ENCODE measurements at places on chromosomes 2 and 18.

DNA sequence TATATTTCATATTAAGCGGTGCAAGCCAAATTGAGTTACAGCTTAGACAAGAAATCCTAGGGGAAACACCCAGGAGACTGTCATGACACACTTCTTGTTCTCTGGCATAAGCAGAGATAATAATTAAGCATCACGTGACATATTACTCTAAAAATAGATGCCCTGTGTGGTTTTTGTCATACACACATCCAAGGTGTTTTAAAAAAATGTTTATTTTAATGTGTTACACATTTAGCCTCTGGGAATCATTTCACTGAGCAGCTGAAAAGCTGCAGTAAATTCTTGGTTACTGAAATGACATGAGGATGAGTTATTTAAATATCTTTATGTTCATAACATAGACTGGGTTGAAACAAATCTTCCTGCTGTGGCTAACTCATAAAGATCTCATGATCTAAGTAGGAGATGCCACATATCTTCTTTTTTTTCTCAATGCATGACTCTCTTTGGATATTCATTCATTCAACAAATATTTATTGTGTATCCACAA, 38.0 kb upstream of the ERMN start:
- DNase-seq: no peak

DNA sequence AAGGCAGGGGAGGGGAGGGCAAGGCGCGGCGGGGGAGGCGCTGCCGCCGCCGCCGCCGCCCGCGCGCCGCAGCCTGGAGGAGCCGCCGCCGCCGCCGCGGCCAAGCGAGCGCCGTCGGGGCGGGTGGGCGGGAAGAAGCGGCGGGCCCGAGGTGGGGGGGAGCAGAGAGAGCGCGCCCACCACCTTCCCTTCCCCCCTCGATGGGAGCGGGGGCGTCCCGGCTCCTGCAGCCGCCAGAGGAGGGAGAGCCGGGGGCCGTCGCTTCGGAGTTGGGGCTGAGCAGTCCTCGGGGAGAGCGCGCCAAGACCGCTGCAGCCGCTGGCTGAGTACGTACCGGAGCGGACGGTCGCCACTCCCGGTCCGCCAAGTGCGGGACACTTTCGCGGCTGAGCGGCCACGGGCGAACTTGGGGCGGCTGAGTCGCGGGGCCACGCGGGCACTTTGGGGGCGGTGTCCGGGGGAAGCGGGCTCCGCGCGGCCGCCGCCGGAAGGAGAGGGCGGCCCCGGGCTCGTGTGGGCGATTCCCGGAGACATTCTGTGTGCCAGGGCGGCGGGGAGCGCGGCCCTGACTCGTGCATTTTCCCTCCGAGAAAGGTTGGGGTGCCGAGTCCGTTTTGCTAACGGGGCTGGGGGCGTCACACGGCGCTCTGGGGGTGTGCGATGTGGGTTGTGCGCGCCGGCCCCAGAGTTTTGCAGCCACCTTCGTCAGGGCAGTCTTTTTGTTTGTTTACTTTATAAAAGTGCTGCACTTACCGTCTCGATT, at the start of gene NAB1:
TSS of gene NAB1 (plus strand) at position 49 of the 763 bp plus-strand sequence. CDS start 10,094 bp downstream, outside the sequence.
- peak; percentile 65 for DNase-seq

- peak; percentile 55 for DNase-seq
Observed at GRCh38 chr2:232321156-232321816, 57.3 kb upstream of the ALPP start.

DNA sequence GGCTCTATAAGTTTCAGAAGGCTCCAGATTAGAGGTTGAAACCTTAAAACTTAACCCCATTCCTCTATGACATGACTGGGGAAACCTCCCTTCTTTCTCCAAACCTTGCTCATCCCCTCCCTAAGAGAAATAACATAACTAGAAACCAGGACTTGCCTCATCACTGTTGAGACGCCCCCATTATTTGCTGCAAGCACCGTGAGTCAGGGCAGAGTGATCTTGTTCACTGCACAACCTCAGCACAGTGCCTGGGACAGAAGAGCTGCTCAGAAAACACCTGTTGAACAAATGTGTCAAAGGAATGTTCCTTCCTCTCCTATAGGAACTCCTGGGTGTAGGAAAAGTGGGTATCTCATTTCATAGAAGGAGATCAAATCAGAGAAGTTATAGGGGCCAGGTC, 132.7 kb upstream of the CTAGE1 start:
- no peak for DNase-seq

DNA sequence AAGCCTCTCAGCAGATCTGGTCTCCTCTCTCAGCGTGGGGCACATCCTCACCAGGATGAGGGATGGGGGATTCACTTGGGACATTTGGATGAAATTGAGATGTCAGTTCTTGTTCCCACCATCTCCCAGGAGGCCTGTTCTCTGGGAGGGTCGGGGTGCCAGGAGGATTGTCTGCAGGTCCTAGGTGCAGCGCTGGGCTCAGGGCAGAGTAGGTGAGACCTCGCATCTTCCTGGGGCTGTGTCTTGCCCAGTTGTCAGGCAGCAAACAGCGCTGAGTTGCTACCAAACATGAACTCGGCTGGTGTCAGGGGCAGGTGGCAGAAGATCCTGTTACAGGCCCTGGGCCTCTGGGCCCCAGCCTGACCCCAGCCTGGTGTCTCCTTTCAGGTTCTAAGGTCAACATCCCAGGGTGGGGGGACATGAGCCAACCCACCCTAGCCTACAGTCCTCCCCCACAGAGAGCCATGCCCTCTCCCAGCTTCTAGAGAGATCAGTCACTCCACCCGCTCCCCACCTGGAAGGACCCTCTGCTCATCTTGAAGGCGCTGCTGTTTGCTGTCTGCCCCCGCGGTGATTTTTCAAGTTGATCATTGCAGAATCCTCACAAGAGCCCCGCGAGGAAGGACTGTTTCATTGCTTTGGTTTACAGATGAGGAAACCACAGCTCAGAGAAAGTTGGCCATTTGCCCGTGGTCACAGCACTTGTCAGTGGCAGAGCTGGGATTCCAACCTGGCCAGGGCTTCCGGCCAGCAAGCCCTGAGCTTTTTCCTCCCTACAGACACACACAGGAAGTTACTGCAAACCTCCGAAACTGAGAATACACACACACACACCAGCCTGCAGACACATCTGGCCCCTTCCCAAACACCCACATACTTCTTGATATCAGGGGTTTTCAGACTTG, 83.9 kb downstream of the STPG4 start:
- DNase-seq: peak; percentile 71

DNA sequence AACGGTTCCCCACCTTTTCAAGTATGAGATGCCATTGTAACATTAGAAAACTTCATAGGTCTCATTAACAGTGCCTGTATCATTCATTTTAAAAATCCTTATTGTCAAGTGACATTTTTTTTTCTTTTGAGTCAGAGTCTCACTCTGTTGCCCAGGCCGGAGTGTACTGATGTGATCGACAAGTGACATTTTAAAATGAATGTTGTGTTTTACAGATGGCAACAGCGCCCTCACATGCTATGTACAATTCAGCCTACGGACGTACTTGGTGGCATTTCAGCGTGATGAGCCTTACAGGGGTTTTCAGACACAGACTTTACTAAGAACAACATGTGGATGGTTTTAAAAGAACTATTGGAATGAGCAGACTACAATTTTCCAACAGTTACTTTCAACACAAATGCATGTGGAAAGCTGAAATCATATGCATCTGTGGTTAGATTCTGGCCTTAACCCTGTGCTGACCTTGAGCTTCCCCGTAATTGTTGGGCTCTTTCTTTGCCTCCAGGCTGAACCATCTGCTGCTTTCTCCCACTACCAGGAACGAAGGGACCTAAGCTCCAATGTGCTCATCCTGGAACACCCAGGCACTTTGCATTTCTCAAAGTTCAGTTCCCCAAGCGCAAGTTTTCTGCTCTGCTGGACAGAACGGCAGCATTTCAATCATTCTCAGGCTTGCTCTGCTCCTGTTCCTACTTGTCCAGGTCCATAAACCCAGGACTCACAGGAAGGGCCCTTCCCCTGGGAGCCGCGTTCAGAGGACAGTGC, 119.9 kb upstream of the NDUFV2 start:
- DNase-seq: peak; percentile 49

- DNase-seq: no peak
Observed at GRCh38 chr2:237995036-237995435, 28.2 kb downstream of the UBE2F start.

- DNase-seq: no peak
Observed at GRCh38 chr2:145748927-145749326, 1229.0 kb upstream of the ZEB2 start.

DNA sequence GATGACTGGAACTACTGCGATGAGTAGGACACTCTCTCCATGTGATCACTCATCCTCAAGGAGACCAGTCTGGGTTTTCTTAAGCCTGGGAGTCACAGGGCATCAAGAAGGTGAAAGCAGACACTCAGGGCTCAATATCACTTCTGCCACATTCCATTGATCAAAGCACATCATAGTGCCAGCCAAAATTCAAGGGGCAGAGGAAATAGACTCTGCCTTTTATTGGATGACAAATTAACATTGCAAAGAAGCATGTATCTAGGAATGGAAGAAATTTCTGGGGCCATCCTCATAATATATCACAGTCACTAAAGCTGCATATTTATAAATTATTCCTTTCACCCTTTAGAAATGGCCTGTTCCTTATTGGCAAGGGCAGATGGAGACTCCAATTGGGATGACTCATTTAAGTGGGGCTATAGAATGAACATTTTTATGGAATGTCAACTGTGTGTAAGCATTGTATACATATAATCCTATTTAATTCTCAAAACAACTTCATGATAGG, 114.8 kb upstream of the CDC42EP3 start:
- no peak for DNase-seq

- peak; percentile 86 for DNase-seq
Observed at GRCh38 chr2:239369631-239370161, 31.1 kb downstream of the HDAC4 start.

DNA sequence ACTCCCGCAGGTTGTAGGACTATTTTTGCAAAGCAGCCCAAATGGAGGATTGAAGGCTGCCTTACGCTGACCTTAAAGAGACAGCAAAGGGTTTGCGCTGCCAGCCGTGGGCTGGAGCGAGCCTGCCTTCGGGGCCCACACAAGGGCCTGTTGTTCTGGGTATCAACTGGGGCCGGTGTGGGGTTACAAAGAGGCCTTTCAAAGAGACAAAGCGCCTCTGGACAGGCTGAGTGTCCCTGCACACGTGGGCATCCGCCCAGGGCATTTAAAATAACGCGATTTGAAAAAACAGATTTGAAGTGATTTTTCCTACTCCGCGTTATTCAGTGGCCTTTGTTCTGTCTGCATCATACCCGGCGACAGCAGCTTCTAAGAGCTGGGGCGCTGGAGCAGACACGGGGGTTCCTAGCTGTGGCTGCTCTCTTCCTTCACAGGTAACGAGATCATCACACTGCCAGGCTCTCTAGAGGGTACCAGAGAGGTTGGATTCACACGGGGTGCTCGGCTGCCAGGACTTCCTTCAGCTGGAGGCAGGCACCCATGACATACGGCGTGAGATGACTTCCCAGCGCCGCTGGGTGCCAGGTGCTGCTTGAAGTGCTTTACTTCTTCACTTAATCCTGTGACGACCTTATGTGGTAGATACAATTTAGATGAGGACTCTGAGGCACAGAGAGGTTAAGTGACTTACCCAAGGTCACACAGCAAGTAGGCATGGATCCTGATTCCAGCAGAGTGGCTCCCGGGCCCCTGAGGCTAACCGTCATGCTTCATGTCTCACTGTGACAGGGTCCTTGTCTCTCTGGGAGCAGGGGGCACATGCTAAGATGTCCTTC, 32.2 kb downstream of the MAL start:
- no peak for DNase-seq

DNA sequence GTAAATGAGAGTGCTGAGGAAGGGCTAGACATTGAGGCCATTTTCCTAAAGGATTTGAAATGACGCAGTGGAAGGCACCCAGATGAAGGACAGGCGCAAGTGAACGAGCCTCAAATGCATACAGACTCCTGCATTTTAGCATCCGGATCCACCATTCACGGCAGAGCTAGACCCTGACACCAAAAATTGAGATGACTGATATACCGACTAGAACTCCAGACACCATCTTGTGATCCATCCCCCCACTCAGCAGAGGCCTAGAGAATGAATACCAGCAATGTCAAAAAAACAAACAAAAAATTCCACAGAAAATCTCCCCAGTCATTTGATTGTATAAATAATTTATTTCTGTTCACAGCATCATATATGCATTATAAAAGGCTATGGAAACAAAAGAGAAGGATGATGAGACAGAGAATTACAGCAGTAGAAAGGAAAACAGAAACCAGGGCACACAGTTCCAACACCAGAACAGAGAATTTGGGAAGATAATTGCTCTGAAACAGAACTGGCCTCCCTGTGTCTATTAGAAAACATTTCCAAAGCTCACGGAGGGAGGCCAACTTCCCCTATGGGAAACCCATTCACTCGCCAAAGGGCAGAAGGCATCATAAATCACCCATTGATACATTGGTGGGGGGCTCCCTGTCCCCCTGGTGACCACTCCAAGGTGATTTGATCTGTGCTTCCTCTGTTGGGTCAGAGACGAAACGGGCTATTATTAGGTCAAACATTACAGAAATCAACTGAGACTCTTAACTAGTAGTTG, 4.0 kb downstream of the ARL4C start:
- peak; percentile 45 for DNase-seq

DNA sequence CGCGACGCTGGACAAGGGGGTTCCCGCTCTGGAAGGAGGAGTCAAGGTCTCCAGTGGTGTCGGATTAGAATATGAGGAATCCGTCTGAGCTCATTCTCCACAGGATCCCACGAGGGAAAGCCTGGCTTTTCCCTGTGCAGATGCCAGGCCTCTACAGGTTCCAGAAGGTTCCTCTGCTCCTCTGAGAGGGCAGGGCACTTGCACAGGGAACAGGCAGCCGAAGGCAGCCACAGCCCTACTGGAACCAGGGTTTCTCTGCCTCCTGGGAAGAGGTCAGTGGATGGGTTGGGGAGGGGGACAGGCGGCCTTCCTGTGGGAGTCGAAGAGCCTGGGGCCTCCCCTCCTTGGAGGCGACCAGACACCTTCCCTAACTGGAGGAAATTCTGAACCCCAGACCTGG, 1.7 kb upstream of the AQP12A start:
- no peak for DNase-seq

DNA sequence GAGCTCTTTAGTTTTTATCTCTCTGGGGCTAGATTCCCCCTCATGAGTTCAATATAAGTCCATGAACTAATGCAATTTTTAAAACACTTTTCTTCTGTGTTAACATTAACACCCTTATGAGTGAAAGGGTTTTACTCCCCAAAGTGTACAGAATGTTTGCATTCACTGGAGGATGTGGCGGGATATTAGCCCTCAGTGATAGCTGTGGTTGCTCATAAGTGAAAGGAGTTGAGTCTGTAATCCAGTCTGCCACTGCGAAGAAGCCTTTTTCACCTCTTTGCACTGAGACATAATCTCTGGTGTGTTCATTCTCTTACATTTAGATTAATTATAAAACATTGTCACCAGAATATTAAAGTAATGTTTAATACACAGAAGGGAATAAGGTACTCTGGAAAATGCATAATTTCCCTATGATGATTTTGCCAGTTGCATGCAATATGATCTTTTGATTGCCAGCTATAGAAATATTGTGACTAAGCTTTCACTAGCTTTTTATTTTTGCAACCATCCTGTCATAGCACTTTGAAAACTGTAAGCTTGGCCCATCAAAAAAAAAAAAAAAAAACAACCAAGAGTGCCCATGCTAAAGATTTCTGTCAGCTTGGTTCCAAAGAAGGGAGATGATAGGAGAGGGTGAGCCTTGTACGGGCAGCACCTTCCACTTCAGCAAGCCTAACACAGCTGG, 113.2 kb downstream of the BCL11A start:
- no peak for DNase-seq

GRCh38 chr2:152497481-152498052, 162.6 kb downstream of the FMNL2 start:
- DNase-seq: no peak

- DNase-seq: peak; percentile 52
Observed at GRCh38 chr2:230666885-230667712, 45.5 kb upstream of the CAB39 start.
